ENCODE measurements at places on chromosomes 3 and 15.

DNA sequence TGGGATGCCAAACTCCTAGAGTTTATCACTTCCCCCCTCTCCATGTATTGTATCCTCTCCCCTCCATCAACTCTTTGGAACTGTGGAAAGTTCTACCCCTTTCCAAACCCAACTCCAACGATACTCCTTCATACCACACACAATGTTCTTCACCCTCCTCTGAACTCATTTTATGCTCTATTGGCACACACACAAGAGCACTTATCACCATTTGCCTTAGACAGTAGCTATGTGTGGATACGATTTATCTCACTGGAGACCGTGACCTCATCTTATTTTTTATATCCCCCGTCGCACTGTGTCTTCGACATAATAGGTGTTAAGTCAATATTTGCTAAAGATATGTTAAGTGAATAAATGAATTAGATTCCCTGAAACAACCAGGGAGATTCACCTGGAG lies 316.5 kb upstream of the PROK2 start:
- no peak for DNase-seq

DNA sequence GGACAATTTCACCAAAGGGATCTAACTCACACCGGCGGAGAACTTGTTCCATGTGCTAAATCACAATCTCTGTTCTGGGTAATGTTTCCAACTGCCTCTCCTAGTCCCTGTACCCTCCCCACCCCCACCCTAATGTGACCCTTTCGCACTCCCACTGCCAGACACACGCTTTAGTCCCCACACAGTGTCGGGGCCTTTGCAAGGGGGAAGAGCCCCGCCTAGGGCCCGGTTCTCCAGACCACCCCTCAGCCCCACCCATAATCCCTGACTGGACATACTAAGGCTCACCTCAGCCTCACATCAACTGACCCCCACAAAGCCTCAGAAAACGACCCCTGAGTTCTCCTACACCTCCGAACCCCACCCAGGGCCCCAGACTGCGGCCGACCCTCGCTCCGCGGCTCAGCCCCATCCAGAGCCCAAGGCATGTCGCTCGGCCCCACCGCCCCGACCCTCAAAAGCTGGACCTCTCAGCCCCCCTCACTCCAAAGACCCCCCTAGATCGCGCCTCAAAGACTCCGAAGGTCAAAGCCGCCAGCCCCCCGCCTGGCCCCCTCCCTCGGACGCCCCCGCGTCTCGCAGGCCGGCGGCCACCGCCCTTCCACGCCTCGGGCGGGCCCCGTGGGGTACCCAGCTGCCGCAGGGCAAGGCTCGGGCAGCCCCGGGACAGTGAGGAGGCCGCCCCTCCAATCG lies 72.0 kb upstream of the MAP4 start:
- DNase-seq: no peak

DNA sequence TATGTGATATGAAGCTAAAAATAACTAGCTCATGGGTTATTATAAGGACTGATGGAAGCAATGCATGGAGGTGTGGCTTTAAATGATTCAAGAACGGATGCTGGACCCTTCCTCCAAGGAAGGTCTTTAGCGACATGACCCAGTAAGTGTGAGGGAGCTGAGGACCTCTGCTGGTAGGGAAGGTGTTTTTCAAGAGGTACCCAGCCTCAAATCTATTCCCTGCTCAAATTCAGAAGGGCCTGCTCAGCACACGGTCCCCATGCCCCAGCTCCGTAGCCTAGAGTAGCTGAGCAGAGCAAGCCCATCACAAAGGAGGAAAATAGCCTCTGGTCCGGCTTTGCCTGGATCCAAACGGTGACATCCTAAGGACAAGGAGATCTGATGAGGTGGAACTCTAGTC lies 266.2 kb upstream of the IGF1R start:
- DNase-seq: no peak

DNA sequence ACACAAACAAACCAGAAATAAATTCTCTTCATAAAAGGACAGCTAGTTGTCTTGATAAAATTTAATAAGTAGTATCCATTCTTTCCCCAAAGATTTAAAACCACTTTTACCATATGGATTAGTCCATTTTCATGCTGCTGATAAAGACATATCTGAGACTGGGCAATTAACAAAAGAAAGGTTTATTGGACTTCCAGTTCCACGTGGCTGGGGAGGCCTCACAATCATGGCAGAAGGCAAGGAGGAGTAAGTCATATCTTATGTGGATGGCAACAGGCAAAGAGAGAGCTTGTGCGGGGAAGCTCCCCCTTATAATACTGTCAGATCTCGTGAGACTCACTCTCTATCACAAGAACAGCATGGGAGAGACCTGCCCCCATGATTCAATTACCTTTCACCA lies 38.7 kb downstream of the C2CD4B start:
- no peak for DNase-seq

- DNase-seq: no peak
These were observed 14.8 kb downstream of the MUC13 start for GRCh38 chr3:124919756-124920155.

DNA sequence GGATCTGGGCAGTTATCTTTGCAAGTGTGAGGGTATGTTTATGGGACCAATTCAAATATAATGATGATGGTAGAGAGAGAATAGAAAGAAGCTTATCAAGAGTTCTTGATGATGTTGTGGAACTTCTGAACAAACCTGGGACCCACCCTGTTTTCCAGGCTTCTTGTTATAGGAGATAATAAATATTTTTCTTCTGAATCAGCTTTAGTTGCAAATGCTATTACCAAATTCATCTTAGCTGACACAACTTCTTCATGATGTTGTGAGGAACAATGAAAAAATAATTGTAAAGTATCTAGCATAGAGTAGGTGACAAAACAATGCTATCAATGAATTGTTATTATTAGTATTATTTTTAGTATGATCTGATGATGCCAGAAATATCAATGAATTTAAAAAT lies 43.5 kb upstream of the PTX3 start:
- DNase-seq: no peak

DNA sequence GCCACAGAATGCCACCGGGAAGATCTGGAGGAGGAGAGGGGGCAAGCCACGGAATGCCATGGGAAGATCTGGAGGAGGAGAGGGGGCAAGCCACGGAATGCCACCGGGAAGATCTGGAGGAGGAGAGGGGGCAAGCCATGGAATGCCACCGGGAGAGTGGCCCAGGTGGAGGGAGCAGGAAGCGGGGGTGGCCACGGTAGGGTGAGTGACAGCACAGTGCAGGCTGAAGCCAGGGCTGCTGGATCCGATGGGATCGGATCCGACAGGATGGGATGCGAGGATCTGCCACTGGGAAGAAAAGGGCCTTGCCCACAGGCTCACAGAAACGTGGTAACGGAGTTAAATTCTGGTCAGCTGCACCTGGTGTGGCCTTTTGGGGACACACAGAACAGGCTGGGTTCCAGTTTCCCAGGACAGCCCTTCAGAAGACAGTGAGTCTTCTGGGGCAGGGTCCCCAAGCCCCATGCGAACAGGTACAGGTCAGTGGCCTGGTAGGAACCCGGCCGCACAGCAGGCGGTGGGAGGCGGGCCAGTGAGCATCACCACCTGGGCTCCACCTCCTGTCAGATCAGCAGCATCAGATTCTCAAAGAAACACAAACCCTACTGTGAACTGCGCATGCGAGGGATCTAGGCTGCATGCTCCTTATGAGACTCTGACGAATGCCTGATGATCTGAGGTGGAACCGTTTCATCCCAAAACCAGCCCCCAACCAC lies 58.8 kb downstream of the XXYLT1 start:
- no peak for DNase-seq

- DNase-seq: no peak
These were observed 246.1 kb downstream of the SI start for GRCh38 chr3:164832216-164832615.

GRCh38 chr3:132009241-132009640 lies 25.6 kb downstream of the CPNE4 start:
- no peak for DNase-seq
